Effector CD8-positive, alpha-beta T cell (primary cell): ENCODE measurements at places on chromosomes 12 and 14.

DNA sequence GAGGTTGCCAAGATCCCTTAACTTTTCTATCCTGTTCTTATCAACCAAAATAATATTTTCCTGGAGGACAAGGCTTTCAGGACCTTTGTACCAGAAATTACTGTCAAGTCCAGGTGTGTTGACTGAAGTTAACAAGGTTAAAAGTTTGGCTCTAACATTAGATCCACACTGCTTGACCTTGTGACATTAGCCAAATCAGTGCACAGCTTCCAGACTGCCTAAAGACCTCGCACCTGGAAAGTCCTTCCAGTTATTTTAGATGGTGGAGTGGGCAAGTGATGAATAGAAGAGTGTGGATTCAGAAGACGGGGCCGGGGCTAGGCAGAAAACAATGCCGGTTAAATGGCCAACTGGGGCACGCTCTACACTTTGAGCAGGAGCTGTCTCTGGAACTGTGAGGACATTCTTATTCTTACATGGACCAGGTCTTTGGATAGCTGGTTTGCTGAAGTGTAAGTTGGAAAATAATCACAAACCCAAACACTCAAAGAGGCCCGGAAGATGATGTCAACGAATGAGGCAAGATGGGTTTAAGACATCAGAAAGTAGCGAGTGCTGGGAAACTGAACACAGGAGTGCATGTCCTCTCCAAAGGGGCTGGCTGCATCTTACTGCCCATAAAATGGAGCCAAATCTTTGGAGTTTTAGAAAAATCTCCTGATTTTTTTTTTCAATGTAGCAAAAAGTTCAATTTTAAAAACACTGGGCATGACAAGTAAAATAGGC lies 56.3 kb downstream of the NIN start:
- DNase-seq: no peak

DNA sequence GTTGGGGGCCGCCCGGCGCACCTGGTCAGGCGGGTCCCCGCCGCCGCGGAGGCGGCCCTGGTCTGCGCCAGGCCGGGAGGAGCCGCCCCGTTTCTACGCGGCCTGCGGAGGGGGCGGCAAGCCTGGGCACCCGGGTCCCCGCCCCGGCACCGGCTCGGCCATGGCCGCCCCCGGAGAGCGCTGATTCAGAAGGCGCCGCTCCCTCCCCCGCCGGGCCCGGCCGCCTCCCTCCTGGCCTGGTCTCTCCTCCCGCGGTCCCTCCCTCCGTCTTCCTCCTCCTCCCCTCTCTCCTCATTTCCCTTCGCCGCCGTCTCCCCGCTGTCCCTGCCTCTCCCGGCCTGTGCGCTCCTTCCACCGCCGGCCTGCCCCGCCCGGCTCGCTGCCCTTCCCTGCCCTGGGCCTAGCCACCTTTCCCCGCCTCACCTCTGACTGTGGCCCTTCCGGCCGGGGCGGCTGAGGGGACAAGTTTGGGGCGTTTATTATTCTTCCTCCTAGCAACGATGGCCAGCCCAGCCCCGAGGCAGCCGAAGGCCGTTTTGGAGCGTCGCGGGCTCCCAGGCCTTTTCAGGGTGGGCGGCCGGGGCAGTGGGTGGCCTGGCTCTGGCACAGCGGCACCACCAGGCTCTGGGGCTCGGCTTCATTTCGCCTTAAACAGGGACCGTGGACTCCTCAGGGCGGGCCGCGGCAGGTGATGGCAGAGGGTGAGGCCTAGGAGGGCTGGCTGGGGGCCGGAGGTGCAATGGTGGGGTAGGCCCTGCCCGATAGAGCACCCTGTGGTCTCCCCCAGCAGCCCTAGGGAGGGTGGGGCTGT lies 768 bp downstream of the CEP170B start:
- DNase-seq: no peak

GRCh38 chr14:99213101-99213500 lies 58.9 kb downstream of the BCL11B start:
- DNase-seq: no peak

- no peak for DNase-seq
These were observed 27.6 kb downstream of the BICD1 start for GRCh38 chr12:32134101-32134888.

DNA sequence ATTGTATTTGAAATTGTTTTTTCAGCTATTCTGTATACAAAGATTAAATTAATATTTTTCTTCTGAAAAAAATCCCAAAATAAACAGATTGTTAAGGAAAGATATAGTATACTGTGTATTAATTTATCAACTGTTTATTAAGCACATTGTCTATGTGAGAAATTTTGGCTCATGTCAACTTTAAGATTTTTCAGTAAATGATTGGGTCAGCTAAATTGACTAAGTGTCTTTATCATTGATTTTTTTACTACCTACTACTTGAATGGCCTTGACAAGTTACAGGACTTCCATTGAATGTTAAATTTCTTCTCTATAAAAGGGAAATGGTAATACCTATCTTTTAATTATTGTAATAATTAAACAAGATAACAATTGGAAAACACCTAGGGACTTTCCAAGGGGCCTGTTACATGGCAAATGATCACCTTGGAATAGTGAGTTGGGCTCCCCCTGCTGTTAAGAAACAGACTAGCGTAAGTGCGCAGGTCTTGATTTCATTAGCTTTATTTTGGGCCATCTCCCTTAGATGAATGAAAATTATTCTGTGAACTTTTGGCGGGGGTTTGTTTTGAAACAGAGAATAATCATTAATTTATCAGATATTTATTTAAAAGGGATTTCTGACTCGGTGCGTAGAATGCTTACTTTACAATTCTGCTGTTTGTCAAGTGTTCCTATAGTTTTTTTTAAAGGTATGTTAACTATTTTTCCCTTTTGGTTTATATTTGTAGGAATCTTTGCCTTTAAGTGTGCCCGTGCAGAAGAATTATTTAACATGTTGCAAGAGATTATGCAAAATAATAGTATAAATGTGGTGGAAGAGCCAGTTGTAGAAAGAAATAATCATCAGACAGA lies 14.5 kb upstream of the CCT2 start:
- peak; percentile 36 for DNase-seq

GRCh38 chr12:108622421-108622820 lies 11.3 kb downstream of the SELPLG start:
- DNase-seq: no peak

- no peak for DNase-seq
These were observed 991.4 kb downstream of the NRXN3 start for GRCh38 chr14:79161571-79161970.

DNA sequence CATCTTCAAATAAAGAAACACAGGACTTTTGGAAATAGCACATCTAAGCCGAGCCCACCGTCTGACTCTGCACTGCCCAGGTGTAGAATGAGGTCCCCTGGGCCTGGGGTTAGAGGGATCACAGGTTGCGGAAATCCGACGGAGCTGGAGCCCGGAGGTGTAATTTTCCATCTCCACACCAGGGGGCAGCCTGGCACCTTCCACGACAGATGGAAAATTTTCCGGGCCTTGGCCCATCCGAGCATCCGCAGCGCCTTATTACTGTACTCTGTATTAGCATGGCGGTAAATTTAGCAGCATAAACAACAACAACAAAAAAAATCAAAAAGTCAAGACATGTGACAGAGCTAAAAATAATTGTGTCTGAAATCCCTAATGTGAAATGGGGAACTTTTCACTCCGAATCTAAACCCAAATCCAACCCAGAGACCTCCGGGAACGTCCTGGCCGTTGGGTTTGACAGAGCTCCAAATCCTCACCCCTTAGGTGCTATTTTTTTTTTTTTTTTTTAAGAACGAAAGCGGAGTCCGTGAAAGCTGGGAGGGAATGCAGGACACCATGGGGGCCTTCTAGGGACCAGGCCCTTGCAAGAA lies 93.9 kb downstream of the KSR2 start:
- no peak for DNase-seq

DNA sequence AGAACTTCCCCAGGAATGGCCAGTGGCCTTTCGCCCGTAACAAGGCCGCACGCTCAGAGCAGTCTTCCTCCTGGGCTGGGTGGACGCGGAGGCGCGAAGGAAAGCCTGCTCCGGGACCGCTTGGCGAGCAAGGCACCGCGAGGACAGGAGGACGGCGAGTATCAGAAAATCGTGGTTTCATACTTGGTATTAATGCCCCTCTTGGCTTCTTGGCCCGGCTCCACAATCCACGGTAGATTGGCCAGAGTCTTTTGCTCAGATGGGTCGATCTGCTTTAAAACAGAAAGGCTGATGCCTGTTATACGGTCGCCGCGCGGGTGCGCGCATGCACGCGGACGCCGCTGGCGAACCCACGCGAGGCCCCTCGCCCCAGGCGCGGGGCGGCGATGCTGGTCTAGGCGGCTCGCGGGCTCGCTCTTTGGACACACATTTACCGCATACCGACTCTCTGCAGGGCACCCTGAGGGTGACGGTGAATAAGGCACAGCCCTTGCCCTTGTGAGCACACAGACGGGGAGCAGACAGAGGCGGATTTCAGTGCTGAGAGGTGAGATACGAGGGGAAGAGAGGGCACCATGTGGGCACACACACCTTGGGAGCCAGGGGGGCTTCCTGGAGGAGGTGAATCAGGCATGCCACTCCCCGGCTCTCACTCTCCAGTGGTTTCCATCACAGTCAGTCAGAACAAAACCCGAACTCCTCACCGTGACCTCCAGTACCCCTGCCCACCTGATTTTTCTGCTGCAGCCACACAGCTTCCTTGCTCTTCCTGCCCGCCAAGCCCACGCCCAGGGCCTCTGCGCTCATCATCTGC lies 100.7 kb downstream of the APAF1 start:
- no peak for DNase-seq

GRCh38 chr12:107684990-107685359 lies 624 bp upstream of the PWP1 start:
- DNase-seq: no peak

DNA sequence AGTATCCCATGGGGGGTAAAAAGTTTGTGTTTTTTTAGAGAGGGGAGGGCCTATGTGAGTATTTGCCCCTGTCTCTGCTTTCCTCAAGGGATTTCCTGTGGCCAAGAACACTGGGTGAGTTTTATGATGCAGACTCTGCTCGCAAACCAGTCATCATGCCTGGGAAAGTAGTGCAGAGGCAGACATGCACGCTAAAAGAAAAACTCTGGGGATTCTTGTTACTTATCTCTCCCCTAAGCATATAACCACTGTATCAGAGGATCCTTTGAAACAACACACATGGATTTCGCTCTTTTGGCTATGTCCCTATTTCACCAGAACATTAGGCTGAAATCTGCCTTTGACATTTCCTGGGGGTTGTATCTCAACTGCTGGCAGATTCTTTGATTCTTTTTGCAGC lies 1845.8 kb upstream of the SEL1L start:
- no peak for DNase-seq

GRCh38 chr12:87304406-87304805 lies 724.8 kb downstream of the C12orf50 start:
- no peak for DNase-seq

DNA sequence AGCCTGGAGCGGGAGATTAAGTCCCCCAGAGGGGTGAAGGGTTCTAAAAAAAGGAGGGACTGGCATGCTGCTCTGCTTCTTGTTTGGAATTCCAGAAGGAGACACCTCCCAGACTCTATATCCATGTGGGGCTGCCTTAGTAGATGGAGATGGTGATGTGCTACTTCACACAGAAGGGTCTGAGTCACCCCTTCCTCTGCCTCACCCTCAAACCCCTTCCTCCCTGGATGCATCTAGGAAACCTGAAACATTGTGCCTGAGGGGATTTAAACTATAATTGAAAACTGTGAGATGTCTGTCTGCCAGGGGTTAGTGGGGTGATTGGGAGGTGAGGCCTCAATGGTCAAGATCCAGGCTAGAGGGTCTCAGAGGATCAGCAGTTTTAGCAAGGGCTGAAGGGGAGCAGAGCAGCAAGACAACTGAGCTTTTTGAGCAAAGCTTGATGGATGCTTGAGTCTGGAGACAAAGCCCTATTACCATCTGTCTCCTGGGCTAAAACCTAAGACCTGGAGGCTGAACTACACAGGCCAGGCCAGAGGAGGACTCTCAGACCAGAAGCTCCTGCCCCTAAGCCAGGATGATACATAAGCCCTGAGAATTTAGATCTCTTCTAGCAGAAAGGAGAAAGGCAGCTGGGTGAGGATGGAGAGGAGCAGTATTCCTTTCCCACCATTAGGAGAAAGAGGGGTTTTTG lies 314.7 kb upstream of the ATP2B1 start:
- DNase-seq: no peak

GRCh38 chr12:39440781-39441180 lies 2.1 kb downstream of the KIF21A start:
- DNase-seq: no peak

GRCh38 chr12:61367281-61367785 lies 892.9 kb upstream of the USP15 start:
- no peak for DNase-seq

- DNase-seq: no peak
These were observed 66.3 kb upstream of the NCOR2 start for GRCh38 chr12:124633365-124634362.

- no peak for DNase-seq
These were observed 522.9 kb downstream of the FLRT2 start for GRCh38 chr14:86052868-86053267.

DNA sequence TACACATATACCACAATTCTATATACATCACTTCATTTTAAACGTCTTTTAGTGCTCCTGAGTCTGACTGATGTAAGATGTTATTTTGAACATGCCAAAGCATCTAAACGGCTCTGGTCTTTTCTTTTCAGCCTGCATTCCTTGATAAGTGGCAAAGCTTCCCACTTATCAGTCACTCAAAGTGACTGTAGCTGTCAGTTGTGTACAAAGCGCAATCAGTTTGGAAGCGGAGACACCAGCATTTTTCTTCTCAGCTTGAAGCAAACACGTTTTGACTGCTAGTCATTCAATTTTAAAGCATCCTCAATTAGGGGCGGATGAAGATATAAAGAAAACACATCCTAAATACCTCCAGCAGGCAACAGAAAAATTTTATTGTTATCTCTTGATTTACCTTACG lies 226.8 kb downstream of the SOX5 start:
- no peak for DNase-seq

- no peak for DNase-seq
These were observed 51.2 kb downstream of the GLRX5 start for GRCh38 chr14:95585953-95586620.

- DNase-seq: no peak
These were observed 1206.6 kb upstream of the TMEM132C start for GRCh38 chr12:127060310-127060847.
